Urinary bladder (tissue), 4 donors: ENCODE measurements at places on chromosomes 5 and 9. TPM values are rescaled to one million over a fixed set of nuclear protein-coding genes. Genes with fewer than 3 reads are reported as not detected.
A peak's percentile ranks its signal among the peaks of the same experiment; 100 is the strongest.

The DRD1 gene
- total RNA-seq = 4.2 TPM

The ADGRD2 gene
- not detected for total RNA-seq

The DDX4 gene
- total RNA-seq = 0.42 TPM

The CDH12 gene
- total RNA-seq = 3.5 TPM

The ANKRD31 gene
- 0.69 TPM for total RNA-seq

The AMBP gene
- not detected for total RNA-seq

The PRLR gene
- total RNA-seq = 9.7 TPM

The CCL27 gene
- not detected for total RNA-seq

The PHF24 gene
- total RNA-seq = 0.69 TPM

The TSSK1B gene
- total RNA-seq = 1.2 TPM

The FCN2 gene
- not detected for total RNA-seq

The PIP5KL1 gene
- total RNA-seq = 0.48 TPM

- DNase-seq = peak; percentile 6
Observed at GRCh38 chr9:112119225-112120029, 55.7 kb downstream of the SUSD1 start.

GRCh38 chr9:18795947-18796671, 236.9 kb downstream of the SAXO1 start:
- DNase-seq = no peak

DNA sequence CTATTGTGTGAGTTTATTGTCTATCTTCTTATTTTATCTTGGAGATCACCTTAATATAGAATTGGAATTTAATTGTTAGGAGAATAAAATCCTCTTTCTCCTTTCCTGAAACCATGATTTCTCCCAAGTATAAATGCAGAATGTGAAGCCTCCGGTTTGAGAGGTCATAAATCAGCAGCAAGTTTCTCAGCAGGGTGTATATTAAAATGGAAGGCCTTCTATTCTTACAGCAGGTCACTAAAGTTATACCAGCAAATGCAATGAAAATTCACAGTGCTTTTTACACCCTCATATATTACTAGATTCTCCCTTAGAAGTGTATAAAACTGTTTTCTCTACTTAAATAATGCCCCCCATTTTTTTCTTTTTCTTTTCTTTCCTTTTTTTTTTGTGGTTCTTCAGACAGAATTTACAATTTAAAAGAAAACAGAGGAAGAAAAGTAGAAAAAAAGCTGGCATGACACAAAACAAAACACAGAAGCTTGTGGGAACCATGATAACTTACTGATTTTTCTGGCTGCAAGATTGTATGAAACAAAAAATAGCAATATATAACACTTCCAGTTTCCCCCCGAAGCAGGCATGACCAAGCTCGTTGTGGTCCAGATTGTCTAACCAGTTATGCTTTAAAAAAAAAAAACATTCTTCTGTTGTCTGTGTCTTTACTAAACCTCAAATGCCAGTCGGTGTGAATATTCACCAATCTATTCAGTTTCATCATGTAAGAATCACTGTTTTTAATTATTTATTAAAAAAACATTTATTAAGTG, 211.2 kb downstream of the RAB3C start:
- no peak for DNase-seq

DNA sequence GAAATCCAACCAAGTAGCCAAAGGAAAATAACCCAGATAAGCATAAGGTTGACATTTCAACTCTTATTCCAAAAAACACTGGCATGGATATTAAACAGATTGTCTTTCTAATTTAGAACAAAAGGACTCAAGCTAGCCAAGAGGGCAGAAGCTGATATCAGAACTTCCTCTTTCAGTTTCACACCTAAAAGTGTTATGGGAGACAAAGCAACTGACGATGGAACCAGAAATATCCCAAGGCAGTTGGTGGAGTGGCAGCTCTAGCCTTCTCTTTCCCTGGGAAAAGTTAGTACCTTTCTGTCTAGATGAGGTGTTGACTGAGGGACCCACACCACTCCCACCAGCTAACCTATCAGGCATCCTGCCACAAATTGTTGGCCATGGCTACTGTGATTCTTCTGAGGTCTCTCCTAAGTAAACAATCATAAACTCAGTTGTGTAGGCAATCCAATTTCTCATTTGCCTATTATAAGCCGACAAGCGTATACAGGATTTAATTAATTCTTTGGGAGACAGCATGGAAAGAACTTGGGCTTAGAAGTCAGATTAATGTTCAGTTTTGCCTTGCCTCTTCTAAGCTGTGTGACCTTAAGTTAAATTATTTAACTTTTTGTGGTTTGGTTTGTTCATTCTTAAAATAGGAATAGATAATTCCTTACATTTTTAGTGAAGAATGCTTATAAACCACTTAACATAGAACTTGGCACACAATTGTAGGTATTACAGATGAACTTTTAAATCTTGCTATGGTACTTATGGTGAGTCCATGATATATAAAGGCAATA, 110.9 kb upstream of the ADAMTSL1 start:
- DNase-seq = no peak

DNA sequence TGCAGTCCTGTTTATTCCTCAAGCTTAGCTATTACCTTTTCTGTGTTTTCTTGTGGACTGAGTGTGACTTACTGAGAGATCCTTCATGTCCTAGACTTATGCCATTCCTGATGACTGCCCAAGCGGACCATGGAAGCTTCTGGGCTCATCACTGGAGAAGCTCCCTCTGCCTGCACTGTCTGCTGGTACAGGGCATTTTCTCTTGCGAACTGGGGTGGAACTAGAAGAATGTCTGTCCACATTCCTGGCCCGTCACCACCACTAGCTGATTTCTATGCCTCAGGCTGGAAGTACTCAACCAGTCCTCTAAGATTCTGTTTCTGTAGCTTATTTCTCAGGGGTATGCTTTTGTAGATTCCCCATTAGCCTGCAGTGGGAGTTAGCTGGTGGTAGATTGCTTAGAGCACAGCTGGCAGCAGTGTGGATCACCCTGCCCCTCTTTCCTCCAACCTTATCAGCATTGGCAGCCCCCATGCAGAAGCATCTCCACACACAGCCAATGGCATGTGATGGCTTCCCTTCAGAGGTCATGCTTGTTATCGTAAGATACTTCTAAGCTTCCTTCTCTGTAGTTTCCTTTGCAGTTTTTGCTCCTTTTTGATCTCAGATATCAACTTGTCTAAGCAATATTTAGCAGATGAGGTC, 12.4 kb downstream of the SLC36A1 start:
- DNase-seq = no peak

- DNase-seq = no peak
Observed at GRCh38 chr9:121278477-121279261, 10.7 kb downstream of the GSN start.

DNA sequence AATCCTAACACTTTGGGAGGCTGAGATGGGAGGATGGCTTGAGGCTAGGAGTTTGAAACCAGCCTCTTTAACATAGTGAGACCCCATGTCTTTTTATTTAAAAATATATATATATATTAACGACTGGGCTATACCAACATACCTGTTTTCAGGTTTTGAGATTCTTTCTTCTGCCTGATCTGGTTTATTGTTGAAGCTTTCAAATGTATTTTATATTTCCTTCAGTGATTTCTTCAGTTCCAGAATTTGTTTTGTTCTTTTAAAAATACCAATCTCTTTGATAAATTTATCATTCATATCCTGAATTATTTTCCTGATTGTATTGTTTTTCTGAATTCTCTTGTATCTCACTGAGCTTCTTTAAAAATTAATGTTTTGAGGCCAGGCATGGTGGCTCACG, 31.2 kb downstream of the OGN start:
- DNase-seq = no peak

DNA sequence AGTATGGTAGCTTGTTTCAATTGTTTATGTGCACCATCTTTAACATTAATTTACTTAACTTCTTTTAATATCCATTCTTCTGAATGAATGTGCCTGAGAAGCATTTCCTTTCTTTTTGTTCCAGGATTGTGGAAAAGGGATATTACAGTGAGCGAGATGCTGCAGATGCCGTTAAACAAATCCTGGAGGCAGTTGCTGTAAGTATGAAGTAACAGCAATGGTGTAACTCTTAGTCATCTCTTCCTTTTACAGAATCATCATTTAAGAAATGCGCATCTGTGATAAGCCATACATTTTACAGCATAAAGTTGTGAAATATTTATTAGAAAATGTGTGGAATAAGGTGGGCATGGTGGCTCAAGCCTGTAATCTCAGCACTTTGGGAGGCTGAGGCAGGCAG, 117.7 kb downstream of the STARD4 start:
- no peak for DNase-seq

DNA sequence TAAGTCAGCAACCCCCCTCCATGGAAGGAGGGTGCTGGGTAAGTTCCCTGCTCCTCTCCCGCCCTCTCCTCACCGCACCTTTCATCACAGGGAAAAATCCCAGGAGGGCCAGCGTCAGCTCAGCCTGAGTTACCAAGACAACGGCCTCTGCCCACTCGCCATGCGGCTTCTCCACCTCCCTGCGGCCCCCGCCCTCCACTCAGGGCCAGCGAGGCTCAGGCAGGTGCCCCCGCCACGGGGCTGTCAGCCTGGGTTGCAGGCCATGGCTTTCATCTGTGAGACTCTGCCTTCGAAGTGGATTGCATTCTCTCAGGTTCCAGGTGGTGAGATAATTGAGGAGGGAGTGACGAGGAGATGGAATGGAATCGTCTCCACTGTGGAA, 27.2 kb upstream of the LAMC3 start:
- no peak for DNase-seq

GRCh38 chr9:18824095-18824666, 208.8 kb downstream of the SAXO1 start:
- no peak for DNase-seq

- DNase-seq = no peak
Observed at GRCh38 chr9:115413304-115413703, 295.3 kb upstream of the TNC start.

GRCh38 chr9:130220352-130220751, 45.2 kb upstream of the HMCN2 start:
- peak; percentile 80 for DNase-seq

DNA sequence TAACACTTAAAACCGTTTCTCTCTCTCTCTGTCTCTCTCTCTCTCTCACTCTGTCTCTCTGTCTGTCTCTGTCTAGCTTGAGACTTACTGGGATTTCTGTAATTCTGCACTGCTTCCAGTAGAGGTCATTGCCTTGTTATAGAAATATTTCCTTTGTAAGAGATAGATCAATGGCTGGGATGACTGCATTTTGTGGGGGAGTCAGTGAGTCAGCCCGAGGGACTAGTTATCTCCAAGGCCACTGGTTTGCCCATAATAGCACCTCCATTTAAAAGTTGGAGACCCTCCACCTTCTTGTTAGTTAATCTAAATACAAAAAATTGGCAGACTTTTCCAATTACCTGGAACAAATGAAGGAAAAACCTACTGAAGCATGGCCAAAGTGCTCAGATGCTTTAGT, 547.2 kb downstream of the LRRC70 start:
- no peak for DNase-seq

DNA sequence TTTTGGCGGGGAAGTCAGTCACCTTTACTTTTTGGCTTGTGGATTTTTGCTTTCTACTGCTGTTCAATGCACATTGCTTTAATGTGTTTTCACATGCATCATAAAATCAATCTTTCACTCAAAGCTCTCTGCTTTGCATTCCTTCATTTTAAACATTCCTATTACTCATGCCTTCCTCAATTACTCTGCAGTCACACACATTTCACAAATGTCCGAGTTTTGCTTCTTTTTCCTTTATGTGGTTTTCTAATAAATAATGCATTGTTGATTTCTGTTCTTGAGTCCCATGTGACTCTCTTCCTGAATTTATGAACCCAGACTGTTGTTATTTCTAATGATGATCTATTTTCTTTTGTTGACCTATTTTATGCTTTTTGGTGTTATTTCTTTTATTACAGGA, 82.3 kb upstream of the EPB41L4B start:
- DNase-seq = no peak

- no peak for DNase-seq
Observed at GRCh38 chr5:136615251-136616119, 250.1 kb upstream of the TRPC7 start.

DNA sequence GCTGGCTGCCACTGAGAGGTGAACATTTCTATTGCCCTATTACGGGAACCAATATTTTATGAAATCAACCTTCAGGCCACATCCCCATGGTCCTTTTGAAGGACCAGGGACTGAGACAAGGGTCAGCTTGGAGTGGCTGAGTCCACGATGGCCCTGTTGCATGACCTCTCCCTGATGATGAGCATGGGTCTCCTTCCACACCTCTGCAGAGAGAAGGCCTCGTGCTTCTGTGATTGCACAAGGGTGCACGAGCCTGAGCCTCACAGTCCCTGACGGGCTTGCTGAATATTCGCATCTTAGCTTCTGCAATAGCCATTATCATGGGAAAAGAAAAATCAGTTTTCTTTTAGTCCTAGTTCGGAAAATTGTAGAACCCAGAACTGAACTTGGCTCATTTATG, 255.0 kb upstream of the IRX2 start:
- DNase-seq = no peak

DNA sequence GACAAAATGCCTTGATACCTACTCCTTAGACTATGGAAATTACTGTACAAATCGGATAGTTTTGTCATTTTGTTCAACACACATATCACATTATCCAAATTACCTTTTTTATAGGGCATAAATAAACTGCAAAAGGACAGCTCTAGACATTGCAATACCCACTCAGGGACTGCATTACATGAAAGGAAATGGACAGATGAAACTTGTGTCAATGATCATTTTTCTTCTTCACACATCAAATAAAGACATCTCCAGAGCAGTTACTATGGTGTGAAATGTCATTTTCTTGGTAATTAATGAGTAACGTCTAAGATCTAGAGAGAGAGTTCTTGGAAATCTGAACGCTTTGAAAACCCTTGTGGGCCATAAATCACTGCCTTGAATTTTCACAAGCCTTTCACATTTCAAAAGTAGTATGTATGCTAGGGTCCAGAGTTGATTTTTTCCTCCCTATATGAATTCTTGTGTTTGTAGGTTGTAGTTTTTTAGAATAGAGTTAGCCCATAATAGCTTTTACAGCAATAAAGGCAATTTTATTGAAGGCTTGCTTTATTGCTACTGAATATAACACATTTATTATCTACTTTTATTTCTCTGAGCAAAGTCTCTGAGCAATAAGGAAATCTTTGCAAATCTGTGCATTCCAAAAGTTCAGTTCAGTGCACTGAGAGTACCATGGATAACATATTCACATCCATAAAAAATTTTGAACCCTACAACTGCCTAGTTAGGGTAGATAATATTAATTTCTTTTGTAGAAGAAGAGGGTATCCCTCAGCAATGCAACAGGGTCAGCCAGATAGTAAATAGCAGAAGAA, 358.0 kb upstream of the PCSK5 start:
- DNase-seq = no peak
